IPS-NIHi11 (cell line): ENCODE measurements at places on chromosomes 1 and 21.

- no peak for DNase-seq
Measured at GRCh38 chr1:54246116-54246721, 46.3 kb downstream of the MRPL37 start.

DNA sequence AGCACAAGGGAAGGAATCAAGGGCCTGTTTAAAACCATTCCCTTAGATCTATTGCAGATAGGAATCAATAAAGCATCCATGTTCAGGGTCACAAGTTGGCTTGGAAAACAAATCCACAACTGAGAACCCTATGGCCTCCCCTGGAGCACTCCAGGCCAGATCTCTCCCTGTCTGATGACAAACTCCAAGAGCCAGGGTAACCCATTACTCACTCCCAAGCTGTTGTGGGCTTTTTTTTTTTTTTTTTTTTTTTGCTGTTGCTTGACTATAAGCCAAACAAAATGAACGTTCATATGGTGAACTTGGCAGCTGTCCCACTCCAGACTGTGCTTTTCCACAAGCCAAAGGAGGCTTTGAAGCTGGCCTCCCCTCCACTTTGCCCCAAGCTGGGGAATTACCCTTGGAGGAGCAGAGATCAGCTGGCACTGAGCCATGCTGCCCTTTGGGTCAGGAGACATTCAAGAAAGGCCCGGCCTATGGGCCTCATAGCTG, 35.7 kb upstream of the VAV3 start:
- DNase-seq = no peak

GRCh38 chr1:16138772-16139221, 17.1 kb downstream of the EPHA2 start:
- DNase-seq = no peak

DNA sequence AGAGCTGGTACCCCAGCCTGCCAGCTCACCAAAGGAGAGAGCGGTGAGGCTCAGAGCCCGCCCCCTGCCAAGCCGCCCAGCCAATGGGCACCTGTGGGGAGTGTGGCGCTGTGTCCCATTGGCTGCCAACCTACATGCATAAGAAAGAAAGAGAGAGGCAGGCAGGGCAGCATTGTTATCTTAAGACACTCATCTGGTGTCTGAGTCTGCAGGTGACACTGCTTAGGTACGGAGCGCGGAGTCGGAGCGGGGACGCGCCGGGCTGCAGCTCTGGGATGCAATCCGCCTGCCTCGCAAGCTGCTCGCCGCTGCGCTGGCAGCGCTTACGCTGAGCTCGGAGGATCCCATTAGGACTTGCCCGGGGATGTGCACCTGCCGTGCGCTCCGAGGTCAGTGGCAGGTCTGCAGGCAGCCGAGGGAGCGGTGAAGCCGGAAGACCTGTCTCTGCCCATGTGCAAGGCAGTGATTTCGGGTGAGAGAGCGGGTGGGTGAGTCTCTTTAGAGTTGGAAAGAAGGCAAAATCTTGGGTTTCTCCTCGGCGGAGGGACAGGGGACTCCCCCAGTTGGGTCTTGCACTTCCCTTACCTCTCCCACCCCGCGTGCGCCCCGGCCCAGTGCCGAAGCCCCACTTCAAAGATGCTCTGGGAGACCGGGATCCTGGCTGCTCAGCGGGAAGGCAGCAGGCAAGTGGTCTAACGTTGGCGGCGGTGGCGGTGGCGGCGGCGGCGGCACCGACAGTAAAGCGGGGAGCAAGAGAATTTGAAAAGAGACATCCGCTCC, at the start of gene BRINP2:
Gene BRINP2 (plus strand): TSS at position 203 of the 780 bp plus-strand sequence. CDS start 58,919 bp downstream, outside the sequence.
- DNase-seq = peak; percentile 90

DNA sequence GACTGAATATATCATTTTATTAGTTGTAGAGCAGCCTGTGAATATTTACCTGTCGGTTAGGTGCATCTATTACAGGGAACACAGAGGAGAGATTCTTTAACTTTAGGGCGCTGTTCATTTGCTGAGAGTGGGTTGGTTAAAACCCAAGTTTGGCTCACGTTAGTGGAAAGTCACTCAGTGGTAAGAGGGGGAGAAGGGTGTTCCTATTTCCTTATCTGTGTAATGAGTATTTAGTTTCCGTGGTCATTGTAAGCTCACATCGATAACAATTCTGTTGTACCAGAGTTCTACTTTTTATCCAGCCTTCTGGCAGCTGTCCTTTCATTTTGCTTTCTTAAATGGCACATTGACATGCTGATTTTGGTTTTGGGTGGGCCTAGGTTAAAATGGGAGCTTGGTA, 773.2 kb upstream of the ADAMTS5 start:
- DNase-seq = no peak

- no peak for DNase-seq
Measured at GRCh38 chr1:56525489-56526041, 53.8 kb downstream of the PLPP3 start.

DNA sequence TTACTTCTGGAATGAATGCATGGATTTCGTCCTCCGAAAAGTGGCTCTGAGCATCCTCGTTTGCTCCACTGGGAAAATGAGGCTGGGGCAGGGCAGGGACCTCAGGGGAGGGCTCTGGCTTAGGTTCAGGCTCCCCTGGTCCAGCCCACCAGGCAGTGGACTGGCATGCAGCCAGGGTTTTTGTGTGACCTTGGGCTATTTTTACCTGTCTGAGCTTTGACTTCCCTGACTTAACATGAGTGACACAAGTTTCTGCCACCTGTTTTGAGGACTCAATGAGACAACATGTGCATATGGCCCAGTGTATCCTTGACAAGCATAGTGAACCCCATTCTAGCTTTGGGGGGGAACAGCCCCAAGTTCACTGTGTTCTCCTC, 32.6 kb upstream of the EDN2 start:
- no peak for DNase-seq

GRCh38 chr1:229563241-229563640, 4.7 kb upstream of the ABCB10 start:
- no peak for DNase-seq

DNA sequence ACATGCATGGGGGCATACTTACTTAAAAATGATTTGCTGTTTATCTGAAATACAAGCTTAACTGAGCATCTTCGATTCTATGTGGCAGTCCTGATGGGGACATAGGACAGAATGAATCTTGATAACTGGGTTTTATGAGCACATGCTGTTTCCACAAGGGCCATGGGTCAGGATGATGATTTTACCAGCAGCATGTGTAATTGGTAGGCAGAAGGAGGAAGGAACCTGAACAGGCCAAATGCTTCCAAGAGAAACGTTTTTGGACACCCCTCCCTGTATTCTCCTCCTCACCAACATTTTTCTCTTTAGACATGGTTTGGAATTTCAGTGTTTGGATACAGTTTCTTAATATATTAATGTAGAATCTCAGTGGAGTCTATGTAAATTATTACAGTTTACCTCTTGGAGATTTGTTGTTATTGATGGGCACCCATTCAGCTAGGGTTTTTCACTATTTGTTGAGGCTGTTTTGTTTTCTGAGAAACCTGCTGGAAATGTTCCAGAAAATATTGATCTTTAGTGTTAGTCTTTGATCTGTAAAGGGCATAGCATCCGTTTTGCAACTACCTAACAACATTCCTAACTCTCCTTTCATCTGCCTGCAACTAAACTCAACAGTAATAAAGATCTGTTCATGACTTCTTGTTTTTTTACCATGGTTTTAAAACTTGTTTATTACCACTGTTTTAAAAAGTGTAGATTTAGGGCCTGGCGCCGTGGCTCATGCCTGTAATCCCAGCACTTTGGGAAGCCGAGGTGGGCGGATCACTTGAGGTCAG, 42.0 kb downstream of the TBCE start:
- no peak for DNase-seq

GRCh38 chr1:212587016-212587887, 21.3 kb upstream of the ATF3 start:
- no peak for DNase-seq

- DNase-seq = no peak
Measured at GRCh38 chr21:30478004-30478403, 2.2 kb downstream of the KRTAP19-1 start.

DNA sequence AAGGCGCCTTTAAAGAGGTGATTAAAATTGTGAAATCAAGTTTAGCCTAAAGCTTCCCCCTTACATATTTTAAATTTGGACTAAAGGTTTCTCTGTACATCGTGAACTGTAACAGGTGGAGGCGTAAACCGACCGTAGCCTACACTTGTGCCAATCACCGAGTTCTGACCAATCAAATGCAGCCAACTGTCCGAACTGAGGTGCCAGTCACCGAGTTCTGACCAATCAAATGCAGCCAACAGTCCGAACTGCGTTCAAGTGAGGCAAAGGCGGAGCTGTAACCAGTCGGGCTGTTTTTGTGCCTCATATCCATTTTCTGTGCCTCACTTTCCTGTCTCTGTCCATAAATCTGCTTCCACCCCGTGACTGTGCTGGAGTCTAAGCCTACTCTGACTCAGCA, 7.4 kb downstream of the TFF1 start:
- DNase-seq = no peak

- no peak for DNase-seq
Measured at GRCh38 chr1:3718764-3719163, 33.5 kb upstream of the CCDC27 start.

DNA sequence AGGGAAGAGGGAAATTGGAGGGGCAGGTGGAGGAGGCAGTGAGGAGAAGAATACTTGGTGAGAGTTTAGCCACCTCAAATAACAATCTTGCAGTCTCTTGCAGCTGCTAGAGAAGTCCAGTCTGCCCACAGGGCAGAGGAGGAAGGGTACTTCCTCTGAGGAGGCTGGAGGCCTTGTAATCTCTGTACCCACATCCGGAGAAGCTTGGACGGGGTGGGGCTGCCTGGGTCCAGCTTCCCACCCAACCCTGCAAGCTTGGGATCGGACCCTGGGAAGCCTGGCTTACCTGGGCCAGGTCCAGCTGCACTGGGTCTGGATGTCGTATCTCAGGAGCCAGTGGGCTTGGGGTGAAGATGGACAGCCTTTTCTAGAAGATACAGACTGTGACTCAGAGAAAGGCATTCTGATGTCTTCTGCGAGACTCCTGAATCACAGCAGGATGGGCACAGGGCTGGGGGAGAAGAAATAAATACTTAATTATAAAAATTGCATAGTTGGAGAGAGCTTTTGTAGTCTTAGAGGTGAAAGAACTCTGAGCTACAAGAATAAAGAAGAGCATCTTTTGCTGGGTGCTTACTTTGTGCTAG, 111.8 kb upstream of the JUN start:
- no peak for DNase-seq

DNA sequence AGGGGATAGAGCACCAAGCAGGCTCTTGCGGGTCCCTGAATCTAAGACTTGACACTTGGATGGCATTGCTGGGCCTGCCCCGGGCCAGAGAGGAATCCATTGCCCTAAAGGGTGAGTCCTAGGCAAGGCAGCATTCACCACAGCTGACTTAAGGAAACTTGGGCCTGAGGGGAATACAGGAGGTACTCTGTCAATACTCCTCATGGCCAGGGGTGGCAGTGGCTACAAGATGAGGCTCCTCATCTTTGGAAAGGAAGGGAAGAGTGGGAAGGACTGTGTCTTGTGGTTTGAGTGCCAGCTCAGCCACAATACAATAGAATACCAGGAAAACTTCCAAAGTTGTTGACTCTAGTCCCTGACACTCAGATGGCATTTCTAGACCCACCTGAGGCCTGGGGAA, 5.1 kb downstream of the KRTAP22-1 start:
- DNase-seq = no peak

DNA sequence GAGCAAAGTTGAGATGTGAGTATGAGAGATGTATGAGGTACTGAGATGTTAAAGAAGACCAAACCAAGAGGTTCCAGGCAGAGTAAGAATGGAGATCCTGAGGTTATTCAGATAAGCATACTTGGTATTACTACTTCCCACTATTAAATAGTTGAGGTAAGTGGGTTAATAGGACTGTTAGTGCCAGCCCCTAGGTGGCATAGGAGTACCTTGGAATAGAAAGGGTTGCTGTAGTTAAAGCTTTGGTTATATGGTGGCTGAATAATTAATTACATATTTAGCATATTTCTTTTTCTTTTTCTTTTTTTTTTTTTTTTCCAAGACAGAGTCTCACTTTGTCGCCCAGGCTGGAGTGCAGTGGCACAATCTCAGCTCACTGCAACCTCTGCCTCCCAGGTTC, 397.9 kb upstream of the TMPRSS15 start:
- no peak for DNase-seq

- DNase-seq = no peak
Measured at GRCh38 chr1:180407051-180407450, 95.3 kb downstream of the ACBD6 start.
